SK-N-SH treated with all-trans-retinoic acid at 6 μM for 48 hours (cell line): ENCODE measurements at places on chromosomes 1 and 21.

- ATAC-seq, result no peak
Observed at GRCh38 chr1:33874636-33875035, 10.8 kb downstream of the HMGB4 start.

DNA sequence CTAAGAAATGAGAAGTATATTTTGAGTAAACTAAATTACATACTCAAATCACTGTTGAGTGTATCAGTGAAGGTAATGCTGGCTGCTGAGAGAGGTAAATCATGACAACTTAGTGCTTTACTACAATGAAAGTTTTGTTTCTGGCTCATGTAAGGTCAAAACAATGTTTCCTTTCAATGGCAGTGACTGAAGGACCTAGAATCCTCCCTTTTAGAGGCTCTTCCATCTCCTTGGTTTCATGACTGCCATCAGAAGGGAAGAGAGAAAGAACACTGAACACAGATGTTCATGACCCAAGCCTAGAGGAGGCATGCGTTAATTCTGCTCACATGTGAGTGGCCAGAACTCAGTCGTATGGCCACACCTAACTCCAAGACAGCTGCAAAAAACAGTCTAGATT lies 130.6 kb downstream of the AKT3 start:
- no peak; the same call in 2 of the 3 replicates for ATAC-seq

DNA sequence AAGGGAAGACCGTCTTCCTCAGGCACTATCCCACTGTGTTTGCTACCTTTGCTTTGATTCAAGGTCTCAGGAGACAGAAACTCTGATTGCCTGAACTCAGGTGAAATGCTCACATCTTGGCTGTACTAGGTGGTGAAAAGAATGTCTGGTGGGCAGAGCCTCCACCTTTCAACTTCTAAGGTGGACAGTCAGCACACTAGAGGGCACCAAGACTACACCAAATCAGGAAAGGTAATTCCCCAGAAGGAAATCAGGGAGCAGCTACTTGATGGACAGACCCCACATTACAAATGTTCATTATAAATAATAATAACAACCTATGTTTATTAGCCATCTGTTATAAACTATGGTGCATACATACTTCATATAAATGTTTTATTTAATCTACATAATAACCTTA lies 220.9 kb downstream of the ATG4C start:
- ATAC-seq, result peak; percentile 42; the same call in 1 of the 3 replicates

DNA sequence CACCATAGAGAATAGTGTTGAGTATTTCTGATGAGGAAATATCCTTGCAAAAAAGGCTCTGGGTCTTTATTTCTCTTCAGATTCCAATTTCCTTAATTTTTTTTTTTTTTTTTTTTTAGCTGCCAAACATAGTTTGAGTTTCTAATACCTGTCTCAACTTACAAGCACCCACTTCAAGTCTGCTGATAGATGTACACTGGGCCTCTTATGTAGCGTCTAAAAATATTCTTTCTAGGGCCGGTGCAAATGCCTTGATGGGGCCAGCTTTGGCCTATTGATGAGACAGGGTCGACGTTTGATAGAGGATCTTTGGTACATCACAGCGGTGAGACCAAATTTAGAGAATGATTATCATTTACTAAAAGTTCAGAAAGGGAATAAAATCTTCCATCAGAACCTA lies 626.4 kb downstream of the LMO4 start:
- ATAC-seq, result no peak

GRCh38 chr1:173383351-173383750 lies 93.8 kb upstream of the PRDX6 start:
- ATAC-seq, result no peak

GRCh38 chr1:171455967-171456366 lies 29.4 kb upstream of the PRRC2C start:
- peak; percentile 50; the same call in 2 of the 3 replicates for ATAC-seq

DNA sequence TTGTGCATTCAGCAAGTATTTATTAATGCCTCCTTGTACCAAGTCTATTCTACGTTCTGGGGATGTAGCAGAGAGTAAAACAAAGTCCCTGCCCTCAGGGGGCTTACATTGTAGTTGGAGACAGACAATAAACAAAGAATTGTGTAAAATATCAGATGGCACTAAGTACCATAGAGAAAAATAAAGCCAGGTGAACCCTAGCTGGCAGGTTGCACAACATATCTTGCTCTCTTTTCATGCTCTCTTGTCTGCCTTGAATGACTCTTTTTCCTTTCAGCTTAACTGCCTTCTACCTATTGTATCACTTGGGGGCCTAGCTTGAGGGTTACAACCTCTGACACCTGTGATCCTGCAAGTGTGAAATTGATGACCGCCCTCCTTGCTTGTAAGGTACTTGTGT lies 20.7 kb upstream of the FASLG start:
- ATAC-seq, result no peak

- no peak for ATAC-seq
Observed at GRCh38 chr1:240090014-240090413, 1.7 kb upstream of the FMN2 start.

DNA sequence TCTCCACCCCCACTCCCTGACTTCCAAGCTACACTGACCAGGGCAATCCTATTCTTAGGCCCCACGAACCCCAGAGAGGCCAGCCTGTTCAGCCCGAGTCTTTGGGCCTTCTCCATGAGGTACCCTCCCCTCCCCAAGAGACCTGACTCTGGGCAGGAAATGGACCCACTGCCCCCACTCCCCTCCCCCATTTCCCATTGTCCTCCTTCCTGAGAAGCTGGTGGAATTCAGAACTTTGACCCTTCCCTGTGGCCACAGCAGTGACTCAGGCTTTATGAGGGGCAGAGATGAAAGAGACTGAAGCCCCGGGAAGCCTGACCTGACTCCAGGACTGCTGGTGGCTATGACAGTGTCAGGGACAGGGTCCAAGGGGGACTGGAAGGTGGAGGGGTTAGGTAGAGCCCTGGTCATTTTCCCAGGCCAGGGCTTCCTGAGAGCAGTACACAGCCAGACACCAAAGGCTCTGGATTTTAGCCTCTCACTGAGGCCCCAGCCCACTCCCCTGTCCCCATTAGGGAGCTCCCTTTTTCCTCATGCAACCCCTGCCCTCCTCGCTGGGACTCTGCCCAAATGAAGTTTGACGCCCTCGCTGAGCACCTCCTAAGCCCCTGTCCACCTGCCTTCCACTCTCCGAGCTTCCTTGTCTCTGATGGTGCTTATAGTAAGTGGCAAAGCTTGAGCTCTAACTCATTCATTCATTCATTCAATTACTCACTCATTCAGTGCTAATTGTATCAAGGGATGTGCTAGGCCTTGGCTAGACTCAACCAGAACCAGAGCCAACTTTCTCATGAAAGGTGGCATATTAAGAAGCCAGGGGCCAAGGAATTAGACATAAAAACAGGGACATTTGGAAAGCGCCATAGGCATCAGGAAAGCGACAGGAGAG lies 3.0 kb downstream of the CRYBG2 start:
- no peak for ATAC-seq

DNA sequence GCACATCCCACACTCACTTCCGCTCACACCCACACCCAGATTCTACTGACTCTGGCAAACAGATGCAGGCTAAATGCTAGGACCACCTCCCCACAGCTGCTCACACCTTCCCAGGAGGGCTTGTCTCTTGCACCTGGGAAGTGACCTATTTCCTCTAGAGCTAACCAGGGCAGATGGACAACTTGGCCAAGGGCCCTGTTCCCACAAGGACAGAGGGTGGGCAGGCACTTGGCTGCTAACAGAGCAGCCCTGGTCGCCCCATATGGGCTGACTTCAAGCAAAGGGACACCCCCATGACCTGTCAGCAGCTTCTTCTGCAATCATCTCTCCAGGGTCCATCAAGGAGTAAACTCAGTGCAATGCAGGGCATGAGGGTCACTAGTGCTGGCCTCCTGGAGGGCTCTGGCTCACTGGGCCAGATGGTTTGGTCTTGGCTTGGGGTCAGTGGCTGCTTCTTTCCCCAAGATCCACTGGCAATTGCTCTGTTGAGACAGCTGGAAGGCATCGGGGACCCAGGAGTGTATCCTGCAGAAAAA lies 641.5 kb downstream of the PLPP3 start:
- ATAC-seq, result no peak

GRCh38 chr1:58249737-58250586 lies 296.6 kb downstream of the OMA1 start:
- ATAC-seq, result peak; percentile 92

GRCh38 chr1:113438505-113439276 lies 48.4 kb downstream of the MAGI3 start:
- no peak for ATAC-seq

DNA sequence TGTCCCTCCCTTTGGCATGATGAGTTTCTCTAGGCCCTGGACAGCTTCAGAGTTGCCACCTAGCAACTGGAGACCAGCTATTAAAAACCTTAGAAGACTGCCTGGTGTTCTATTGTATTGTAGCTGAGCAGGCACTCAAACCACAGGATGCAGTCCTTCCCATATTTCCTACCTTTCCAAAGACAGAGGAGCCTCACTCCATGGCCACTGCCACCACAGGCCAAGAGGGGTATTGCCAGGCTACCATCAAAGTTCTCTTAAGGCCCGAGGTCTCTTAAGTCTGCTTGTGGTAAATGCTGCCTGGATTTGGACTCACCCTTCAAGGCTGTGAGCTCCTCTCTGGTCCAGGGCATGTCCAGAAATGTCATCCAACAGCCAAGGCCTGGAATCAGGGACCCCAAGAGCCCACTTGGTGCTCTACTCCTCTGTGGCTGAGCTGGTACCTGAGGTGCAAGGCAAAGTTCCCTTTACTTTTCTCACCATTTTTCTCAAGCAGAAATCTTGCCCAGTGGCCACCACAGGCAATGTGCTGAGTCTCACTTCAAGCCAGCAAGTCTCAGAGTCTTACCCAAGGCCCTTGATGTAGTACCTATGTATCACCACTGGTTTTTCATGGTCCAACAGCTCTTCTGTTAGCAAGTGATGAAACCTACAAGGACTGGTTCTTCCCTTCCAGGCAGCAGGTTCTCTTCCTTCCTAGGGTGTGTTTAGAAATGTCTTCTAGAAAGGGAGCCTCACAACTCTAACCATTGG lies 269.4 kb downstream of the AMY1C start:
- ATAC-seq, result no peak

DNA sequence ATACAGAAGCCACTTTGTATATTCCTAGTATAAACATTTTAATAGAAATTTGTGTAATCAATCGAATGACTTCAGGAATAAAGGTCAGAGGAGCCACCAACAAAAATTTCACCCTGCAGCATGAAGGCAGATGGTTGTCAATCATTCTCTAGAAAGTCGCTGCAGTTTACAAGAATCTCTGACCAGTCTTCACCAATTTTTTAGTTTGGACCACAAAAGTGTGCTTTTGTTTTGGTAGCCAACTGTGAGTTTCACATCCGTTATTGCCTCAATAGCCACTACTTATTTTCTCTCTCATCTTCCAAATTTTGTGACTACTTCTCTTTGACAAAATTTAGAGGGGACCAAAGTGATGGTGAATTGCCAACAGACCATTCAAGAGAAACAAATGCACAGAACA lies 1155.6 kb downstream of the AMY1C start:
- ATAC-seq, result no peak

DNA sequence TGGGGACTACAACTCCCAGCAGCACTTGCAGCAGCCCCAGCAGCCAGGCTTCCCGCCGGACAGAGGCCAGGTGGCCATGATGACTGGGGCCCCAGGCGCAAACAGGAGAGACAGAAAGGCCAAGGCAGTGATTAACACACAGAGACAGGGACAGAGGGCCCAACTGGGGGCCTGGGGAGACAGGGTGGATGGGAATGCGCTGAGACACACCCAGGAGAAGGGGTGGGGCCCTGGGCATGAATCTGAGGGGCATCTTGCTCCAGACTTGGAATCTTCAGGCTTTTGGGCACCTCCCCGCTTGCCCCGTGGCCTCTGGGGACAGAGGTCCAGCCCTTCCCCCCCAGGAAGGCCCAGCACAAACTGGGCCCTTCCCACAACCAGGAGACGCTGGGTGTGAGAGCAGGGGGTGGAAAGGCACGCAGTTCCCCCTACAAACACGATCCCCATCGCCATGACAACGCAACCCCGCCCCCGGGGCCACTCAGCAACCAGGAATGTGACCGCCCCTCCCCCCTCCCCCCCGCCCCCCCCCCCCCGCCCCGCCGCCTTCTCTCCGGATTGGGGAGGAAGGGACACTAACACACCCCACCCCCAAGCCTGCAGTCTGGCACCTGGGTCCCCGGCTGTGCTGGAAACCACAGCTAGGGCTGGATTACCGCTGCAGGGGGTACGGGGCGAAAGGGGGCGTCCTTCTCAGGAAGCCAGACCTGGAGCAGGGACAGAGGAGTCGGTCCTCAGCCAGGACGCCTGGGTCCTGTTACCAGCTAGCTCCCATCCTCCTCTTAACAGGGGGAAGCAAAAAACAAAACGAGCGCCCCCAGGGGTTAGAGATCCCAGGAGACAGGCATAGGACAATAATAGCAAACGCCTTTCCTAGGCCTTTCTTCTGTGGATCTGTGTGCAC lies 4.5 kb downstream of the HDGF start:
- peak; percentile 64 for ATAC-seq

- ATAC-seq, result peak; percentile 67
Observed at GRCh38 chr1:32241001-32241763, 5.8 kb upstream of the FAM167B start.

DNA sequence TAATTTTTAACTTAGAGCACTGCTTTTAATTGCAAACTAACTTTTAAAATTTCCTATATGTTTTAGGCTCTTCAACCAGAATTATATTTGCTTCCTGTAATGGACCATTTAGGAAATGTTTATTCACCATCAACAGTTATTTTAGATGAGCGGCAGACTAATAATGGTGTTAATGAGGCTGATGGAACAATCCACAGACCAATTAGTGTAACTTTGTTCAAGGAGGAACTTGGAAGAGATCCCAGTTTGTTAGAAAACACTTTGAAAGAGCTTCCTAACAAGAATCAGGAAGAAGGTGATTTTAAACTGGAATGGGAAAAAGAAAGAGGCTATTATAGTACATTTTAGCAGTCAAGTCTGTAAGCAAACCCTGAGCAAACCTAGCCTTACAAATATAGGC lies 19.4 kb upstream of the GNG5 start:
- ATAC-seq, result no peak

- no peak for ATAC-seq
Observed at GRCh38 chr1:157085421-157085820, 14.2 kb downstream of the ETV3L start.

- ATAC-seq, result no peak
Observed at GRCh38 chr1:203373991-203374390, 23.1 kb upstream of the FMOD start.

DNA sequence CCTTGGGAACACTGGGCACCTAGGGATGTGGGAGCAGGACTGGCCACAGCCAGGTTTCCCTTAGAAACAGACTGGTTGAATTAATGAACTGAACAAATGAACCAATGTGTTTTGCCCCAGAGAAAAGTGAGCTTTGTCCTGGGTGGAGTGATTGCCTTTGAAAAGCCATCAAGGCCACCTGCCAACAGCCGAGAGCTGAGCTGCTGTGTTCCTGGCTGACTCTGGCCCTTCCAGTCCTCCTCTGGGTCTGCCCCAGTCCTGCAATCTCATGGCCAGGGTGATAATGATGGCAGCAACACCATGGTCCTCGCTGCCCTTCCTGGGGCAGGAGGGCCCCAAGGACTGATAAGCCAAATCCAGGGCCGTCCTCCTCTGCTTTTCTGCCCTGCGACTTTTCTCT lies 18.2 kb upstream of the GJA9 start:
- ATAC-seq, result no peak

DNA sequence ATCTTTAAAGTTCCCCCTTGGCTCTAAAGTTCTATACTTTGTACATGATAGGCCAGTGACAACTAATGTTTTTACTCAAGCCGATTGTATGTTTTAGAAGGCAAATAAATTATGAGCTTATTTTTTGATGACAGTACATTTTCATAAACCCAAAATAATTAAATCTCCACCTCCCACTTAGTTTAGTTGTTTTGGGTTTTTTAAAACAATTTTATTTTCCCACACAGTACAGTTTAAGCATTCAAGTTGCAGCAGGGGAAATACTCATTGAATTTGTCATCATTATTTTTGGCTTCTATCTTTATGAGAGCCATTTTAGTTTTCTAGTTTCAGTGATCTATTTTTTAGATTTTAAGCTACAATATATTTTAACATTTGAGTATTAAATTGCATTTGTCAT lies 93.6 kb downstream of the OLFML2B start:
- peak; percentile 88 for ATAC-seq
